Muscle of back (tissue), 13 donors: ENCODE measurements at places on chromosomes 13 and 19. TPM values are rescaled to one million over a fixed set of nuclear protein-coding genes. Genes with fewer than 3 reads are reported as not detected.

SLC25A41 gene
- 0.31 TPM for polyA plus RNA-seq

NOVA2 gene
- polyA plus RNA-seq: 4.8 TPM

SWSAP1 gene
- polyA plus RNA-seq: 0.85 TPM

DNA sequence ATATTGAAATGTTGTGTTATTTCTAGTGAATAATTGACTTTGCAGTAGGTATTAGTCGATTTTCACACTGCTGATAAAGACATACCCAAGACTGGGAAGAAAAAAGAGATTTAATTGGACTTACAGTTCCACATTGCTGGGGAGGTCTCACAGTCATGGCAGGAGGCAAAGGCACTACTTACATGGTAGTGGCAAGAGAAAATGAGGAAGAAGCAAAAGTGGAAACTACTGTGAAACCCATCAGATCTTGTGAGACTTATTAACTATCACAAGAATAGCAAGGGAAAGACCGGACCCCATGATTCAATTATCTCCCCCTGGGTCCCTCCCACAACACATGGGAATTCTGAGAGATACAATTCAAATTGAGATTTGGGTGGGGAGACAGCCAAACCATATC lies 9.9 kb upstream of the C5AR2 start:
- no peak for DNase-seq

DNA sequence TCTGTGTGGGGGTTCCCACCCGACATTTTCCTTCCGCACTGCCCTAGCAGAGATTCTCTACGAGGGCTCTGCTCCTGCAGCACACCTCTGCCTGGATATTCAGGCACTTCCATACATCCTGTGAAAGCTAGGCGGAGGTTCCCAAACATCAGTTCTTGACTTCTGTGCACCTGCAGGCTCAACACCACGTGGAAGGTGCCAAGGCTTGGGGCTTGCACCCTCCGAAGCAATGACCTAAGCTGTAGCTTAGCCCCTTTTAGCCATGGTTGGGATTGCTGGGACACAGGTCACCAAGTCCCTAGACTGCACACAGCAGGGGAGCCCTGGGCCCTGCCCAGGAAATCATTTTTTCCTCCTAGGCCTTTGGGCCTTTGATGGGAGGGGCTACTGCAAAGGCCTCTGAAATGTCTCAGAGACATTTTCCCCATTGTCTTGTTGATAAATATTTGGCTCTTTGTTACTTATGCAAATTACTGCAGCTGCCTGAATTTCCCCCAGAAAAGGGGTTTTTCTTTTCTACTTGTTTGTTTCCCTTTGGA lies 1004.8 kb downstream of the OLFM4 start:
- DNase-seq: no peak

DNA sequence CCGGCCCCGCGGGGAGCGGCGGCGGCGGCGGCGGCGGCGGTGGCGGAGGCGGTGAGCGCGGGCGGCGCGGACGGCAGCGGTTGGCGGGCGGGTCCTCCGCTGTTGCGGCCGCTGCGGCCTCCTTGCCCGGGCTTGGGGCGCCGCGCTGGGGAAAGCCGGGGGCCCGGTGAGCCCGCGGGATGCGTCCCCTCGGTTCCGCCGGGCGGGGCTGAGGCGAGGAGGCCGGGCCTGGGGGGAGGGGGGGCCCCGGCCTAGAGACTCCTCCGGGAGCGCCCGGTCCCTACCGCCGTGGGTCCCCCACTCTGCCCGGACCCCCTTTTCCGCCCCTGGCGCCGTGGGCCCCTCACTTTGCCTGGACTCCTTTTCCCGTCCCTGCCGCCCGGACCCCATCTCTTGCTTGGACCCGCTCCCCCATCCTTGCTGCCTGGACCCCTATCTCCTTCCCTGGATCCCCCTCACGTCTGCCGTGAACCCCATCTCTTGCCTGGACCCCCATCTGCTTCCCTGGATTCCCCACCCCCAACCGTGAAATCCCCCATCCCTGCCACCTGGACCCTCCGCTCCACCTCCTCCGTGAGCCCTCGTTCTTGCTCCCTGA lies 28.6 kb upstream of the NDUFS7 start:
- no peak for DNase-seq

GRCh38 chr19:2289714-2290435 lies 7.9 kb upstream of the PEAK3 start:
- DNase-seq: peak; percentile 53

GRCh38 chr19:45591004-45591637 lies 6.5 kb upstream of the OPA3 start:
- DNase-seq: no peak

DNA sequence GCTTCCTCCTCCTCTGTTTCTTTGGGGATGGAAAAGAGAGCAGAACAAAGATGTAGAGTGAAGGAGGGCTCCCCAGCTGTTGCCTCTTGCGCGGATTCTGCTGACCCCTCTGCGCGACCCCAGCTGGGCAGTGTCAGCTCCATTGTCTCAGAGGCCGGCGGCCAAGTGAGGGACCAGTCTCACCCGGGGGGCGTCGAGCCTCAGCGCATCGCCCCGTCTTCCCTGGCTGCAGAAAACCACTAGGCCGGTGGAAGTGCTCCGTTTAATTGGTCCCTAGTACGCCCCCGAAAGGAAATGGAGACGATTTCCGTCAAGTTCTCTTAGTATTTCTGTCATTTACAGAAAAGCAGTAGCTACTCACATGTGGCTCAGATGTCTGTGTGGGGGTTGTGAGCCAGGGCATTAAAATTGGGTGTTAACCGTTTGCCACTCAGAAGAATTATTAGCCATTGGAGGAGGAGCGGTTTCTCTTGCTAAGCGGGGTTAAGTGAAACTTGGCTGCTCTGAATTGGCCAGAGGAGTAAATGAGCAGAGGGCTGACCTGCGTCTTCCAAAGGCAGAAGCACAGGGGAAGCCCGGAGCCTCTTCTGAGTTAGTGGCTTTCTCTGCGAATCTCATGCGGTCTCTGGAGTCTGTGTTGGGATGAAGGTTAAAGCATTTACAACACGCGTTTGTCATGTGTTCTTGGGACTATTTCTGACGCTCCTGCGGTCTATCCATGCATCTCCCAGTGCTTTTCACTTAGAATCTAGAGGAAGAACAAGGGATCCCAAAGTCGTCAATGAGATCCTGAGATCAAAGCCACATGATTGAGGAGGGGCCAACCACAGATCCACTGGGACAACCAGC lies 132.8 kb upstream of the MYO16 start:
- peak; percentile 27 for DNase-seq

GRCh38 chr19:28633319-28634018 lies 579.5 kb downstream of the UQCRFS1 start:
- DNase-seq: peak; percentile 9

- no peak for DNase-seq
These were observed 22.8 kb downstream of the ELAVL1 start for GRCh38 chr19:7982651-7983099.

DNA sequence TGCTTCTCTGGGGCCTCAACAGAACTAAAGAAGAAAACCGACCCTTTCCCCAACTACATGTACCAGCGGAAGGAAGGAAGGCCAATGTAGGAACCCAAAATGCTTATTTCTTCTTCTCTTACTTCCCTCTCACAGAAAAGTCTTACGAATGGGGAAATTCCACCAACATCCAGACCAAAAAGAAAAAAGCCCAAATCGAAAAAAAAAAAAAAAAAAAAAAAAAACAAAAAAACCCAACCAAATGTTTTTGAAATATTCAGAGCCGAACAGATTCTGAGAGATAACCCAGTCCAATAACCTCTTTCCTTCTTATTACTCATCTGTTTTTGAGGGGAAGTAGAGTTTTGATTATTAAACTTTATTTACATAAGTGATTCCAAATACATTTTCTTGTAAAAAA lies 3.9 kb downstream of the PPM1N start:
- no peak for DNase-seq

GRCh38 chr13:112446347-112446861 lies 70.2 kb downstream of the SPACA7 start:
- no peak for DNase-seq

DNA sequence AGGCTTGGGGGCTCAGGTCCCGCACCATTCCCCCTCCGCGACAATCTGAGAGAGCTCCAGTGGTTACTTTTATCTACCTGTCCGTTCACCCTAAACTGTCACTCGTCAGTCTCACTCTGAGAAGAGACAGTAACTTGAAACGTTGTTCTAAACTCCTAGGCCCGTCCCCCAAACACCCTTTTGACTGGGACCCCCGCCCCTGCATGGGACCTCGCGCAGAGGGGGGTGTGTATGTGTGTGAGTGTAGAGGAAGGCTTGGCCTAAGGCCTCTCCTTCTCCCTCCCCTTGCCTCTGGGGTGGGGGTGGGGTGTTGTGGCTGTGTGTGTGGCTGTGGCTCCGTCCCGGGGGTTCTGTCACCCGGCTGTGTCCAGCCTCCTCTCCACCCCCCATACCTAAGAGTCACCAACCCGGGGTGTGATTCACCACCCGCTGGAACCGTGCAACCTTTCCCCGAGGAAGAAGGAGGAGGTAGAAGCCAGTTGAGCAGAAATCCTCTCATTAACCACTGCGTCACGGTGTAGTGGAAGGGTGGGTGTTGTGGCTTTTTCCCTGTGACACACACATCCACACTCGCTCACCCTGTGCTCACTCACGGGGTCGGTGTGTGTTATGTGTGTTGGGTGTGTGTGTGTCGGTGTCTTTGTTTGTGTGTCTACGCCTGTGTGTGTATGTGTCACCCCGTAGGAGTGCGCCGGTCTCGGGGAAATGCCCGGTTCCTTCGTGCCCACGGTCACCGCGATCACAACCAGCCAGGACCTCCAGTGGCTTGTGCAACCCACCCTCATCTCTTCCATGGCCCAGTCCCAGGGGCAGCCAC lies 2.4 kb downstream of the FOSB start:
- DNase-seq: no peak

- no peak for DNase-seq
These were observed 11.7 kb downstream of the HIF3A start for GRCh38 chr19:46308510-46308909.
